Hepatic stellate cell (primary cell): ENCODE measurements at places on chromosomes 4 and X.
A peak's percentile ranks its signal among the peaks of the same experiment; 100 is the strongest.

DNA sequence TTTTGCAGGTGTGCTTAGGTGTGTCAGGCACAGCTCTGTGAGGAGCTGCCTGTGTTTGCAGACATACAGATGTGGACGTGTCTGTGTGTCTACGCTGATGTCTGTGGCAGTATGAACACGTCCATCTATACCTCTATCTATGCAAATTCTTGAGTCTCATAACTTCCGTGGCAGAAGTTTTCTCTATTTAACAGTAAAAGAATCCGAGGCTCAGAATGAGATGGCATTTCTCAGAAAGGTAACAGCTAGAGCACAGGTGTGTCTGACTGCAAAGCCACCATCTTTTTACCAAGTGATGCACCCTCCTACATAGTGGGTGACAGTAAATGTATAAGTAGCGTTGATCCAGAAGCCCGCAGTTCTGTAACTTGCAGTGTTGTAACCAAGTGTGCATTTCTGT is 39.9 kb upstream of the CYP4V2 start:
- no peak for DNase-seq

GRCh38 chr4:185002784-185003183 is 15.5 kb upstream of the HELT start:
- no peak for DNase-seq

DNA sequence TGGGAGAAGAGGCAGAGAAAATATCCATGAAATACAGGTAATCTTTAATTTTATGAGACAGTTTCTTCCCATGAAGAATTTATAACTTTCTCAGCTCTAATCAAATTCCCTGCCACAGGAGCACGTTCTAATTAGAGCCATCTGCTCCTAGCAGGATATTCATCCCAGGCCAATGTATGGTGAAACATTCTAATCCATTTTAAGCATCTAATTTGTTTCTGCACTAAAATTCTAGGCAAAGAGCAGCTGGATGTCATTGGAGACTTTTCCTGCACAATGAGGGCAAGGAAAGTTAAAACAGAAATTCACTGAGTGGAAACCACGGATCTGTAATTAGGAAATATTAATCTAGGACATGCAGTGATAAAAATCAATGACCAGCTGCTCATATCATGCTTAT is 107.7 kb upstream of the ZFP42 start:
- no peak for DNase-seq

GRCh38 chrX:138872537-138872936 is 161.0 kb upstream of the FGF13 start:
- DNase-seq, result no peak

- DNase-seq, result no peak
Measured at GRCh38 chrX:3445806-3446490, 99.5 kb upstream of the MXRA5 start.

DNA sequence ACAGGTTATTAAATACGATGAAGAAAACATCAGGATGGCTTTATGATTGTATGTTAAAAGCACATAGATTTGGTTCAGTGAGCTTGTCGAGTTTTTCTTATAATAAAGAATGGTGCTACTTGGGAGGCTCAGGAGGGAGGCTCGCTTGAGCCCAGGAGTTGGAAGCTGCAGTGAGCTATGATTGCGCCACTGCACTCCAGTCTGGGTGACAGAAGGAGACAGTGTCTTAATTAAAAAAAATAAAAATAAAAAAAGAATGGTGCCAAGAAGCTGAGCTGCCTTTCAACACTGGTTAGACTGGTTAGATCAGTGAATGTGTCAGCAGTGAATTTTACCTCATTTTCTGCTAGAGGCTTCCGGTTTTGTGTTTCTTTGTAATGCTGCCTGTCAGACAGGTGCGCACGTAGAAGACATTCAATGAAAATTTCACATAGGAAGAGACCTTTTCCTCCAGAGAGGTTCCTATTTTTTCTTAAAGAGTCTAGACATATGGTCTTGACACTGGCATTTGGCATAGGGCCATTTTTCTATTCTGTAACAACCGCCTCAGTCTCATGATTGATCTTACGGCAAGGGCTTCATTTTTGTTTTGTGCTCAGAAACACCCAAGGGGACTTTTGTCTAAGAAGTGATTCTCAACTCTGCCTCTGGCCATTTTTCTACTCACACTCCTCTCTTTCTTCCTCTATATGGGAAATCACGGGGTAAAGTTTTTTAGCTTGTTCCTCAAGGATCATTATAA is 15.0 kb upstream of the ARSF start:
- DNase-seq, result no peak

DNA sequence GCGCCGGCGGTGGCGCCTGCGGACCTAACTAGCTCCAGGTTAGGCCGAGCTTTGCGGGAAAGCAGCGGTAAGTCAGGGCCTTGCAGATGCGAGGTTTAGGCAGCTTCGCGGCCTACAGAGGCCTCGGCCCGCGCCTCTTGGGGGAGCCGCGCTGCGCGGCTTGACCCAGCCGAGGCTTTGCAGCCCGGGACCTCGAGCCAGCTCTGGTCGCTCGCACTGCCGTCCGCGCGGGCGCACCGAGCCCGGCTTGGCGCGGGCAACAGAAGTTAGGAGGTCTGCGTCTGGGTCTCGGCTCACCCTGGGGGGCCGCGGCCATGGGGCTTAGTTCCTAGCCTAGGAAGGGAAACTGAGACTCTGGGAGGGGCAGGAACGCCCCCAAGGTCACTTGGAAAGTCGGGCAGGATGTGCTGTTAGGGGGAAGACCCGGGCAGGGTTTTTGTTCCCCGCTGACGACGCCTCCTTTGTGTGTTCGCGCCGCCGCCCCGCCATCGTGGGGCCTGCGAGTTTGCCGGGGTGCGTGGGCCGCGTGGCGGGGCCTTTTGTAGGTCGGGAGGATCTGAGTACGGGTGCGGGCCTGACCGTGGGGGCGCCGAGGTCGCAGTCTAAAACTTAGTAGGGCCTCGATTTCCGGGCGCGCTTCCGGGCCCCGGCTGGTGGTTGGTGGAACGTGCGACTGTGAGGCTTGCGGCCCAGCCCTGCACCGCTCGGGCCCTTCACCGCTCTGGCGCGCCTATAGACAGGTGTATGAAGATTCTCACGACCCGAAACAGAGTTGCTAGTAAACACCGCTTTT is 482 bp downstream of the RNF4 start:
- peak; percentile 59 for DNase-seq

- DNase-seq, result no peak
Measured at GRCh38 chr4:59380841-59381366, 1819.2 kb upstream of the ADGRL3 start.
